CD14-positive monocyte (primary cell): ENCODE measurements at places on chromosomes 5 and 9. TPM values are rescaled to one million over a fixed set of nuclear protein-coding genes. Genes with fewer than 3 reads are reported as not detected.

DNA sequence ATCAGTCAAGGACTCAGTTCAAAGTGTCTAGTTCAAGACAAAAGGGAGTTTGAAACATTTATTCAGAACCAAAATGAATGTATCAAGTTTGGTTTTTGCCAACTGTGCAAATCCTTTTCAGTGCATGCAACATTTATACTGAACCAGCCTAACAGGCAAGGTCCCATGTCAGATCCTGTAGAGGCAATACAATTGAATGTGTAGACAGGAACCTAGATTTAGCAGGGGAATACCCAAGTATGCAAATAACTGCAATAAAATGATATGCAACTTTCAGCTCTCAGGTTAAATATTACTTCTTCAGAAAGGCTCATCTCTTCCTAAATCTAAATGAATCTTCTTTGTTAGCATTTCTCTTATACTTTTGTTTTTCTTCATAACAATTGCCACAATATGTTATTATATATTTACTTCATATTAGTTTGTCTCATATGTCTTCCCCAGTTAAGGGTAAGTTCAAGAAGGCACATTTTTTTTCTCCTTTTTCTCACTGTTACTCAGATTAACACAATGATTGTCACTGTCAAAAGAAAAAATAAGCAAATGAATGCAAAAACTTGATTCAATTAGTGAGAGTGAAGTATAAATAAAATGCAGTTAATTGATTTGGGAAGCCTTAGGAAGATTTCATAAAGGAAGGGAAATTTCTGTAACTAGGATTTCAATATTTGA lies 163.9 kb upstream of the RASA1 start:
- H3K27me3 ChIP-seq = no peaks in the 10 kb centered on the region
- H3K36me3 ChIP-seq = no peaks in the 10 kb centered on the region
- no peak overlapping the region for H3K4me3 ChIP-seq
- H3K27ac ChIP-seq = no peak overlapping the region

- no peaks in the 10 kb centered on the region for H3K27me3 ChIP-seq
- DNase-seq = no peak
- no peaks in the 10 kb centered on the region for H3K36me3 ChIP-seq
- H3K4me1 ChIP-seq = no peaks in the 10 kb centered on the region
- H3K4me3 ChIP-seq = no peak overlapping the region
- no peak overlapping the region for H3K27ac ChIP-seq
Measured at GRCh38 chr5:57754616-57755015, 272.0 kb upstream of the ACTBL2 start.

DNA sequence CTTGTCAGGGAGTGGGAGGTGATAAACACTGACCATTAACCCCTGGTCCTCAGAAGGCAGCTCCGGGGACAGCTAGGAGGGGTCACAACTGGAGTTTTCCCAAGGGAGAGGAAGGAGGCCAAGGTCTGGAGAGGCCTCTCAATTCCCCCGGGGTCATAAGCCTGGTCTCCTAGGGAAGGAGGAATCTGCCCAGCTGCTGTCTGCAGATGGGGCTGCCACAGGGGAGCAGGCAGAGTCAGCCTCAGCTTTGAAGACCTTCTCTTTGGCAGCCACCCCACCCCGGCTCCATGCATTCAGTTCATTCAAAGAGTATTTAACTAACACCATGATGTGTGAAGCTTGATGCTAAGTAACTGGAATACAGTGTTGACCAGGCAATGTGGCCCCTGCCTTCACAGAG lies 74.6 kb upstream of the HSPA9 start:
- H3K4me3 ChIP-seq = no peak overlapping the region
- no peak for DNase-seq
- no peaks in the 10 kb centered on the region for H3K4me1 ChIP-seq
- no peaks in the 10 kb centered on the region for H3K36me3 ChIP-seq

DNA sequence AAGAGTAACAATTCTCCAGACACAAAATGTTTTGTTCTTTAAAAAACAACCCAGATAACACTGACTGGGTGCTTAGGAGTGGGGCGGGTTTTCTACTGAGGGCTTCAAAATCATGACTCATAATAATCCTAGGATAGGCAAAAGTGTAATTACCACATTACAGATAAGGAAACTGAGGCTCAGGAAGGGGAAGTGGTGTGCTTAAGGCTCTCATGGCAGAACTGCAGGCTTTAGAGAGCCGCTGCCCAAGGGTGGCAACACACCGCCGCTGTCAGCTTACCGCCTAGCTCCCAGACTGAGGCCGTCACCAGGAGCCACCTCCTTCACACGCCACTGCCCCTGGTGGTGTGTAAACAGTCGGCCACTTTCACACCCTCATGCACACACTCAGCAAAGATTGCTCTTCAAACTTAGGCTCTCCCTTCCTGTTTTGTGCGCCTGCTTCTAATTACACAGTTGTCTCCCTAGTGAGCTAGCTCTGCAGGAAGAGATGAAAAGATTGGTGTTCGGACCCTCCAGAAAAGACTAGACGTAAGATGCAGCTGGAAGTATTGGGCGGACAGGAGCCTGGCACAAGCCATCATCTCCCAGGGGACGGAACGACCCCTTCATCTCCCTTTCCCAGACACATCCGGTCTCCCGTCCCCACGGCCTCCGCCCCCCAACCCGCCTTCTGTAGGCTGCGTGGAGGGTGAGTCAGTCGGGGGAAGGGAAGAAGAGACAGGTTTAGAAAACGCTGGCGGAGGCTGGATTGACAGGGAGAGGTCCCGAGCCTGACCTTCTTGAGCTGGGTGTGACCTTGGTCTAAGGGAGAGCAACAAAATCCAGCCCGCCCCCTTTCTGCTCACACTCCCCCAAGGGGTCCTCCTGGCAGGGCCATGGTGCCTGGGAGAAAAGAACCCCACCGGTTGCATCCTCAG lies 162.7 kb downstream of the SYK start:
- H3K4me3 ChIP-seq = no peak overlapping the region
- H3K4me1 ChIP-seq = no peaks in the 10 kb centered on the region
- no peak overlapping the region for H3K27ac ChIP-seq
- DNase-seq = peak; percentile 5
- no peaks in the 10 kb centered on the region for H3K27me3 ChIP-seq

GRCh38 chr5:81422671-81423070 lies 28.7 kb upstream of the ACOT12 start:
- no peak overlapping the region for H3K4me3 ChIP-seq
- no peak for DNase-seq
- H3K27me3 ChIP-seq = no peaks in the 10 kb centered on the region
- no peaks in the 10 kb centered on the region for H3K36me3 ChIP-seq
- no peak overlapping the region for H3K27ac ChIP-seq

- peaks cover 46% of the 10 kb centered on the region for H3K4me1 ChIP-seq
- H3K27ac ChIP-seq = peak overlapping the region; percentile 99
- H3K36me3 ChIP-seq = no peaks in the 10 kb centered on the region
- peak overlapping the region; percentile 96 for H3K4me3 ChIP-seq
- no peaks in the 10 kb centered on the region for H3K27me3 ChIP-seq
Measured at GRCh38 chr5:83077662-83078261, 415 bp downstream of the XRCC4 start.

GRCh38 chr9:95793924-95794828 lies 81.3 kb upstream of the ERCC6L2 start:
- peaks cover 9% of the 10 kb centered on the region for H3K27me3 ChIP-seq
- H3K4me1 ChIP-seq = no peaks in the 10 kb centered on the region
- H3K27ac ChIP-seq = no peak overlapping the region
- no peak for DNase-seq
- no peaks in the 10 kb centered on the region for H3K36me3 ChIP-seq

DNA sequence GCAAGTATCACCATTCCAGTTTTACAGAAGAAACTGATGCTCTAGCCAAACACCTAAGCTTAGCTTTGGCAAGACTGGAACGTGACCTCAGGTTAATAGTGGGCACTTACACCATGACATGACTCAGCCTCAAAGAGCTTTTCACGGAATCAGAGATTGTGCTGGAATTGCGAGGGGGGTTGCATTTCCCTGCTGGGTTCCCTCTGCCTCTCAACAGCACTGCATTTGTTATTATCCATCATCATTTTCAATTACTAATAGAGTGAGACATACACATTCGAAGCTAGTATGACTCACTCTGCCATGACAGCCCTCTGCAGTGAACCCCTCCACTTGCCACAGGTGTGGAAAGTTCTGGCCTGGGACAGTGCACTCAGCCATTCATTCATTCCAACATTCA lies 8.0 kb downstream of the SPOCK1 start:
- peaks cover 6% of the 10 kb centered on the region for H3K27me3 ChIP-seq
- H3K27ac ChIP-seq = no peak overlapping the region
- no peaks in the 10 kb centered on the region for H3K36me3 ChIP-seq
- no peaks in the 10 kb centered on the region for H3K4me1 ChIP-seq
- DNase-seq = no peak
- no peak overlapping the region for H3K4me3 ChIP-seq

DNA sequence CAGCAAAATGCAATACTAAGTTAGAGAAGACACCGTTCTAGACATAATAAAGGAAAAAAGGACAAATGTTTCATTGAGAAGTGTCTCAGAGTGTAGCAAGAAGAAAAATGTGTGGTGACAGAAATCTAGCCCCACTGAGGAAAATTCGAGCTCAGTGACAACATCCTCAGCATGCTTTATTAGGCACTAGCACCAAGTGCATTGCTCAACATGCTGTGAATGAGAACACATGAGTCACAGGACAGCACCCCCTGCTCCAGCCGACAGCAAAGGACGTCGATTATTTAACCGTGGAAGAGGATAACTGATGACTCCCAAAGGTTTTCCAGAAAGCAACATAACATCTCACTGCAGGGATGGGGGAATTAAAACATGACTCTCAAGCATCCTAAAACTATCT lies 182.7 kb downstream of the GNAQ start:
- H3K4me1 ChIP-seq = peaks cover 88% of the 10 kb centered on the region
- DNase-seq = peak; percentile 71
- H3K4me3 ChIP-seq = no peak overlapping the region
- H3K36me3 ChIP-seq = no peaks in the 10 kb centered on the region
- H3K27me3 ChIP-seq = no peaks in the 10 kb centered on the region
- H3K27ac ChIP-seq = no peak overlapping the region

- H3K36me3 ChIP-seq = no peaks in the 10 kb centered on the region
- no peak overlapping the region for H3K27ac ChIP-seq
- H3K4me3 ChIP-seq = no peak overlapping the region
- no peaks in the 10 kb centered on the region for H3K27me3 ChIP-seq
- DNase-seq = no peak
- H3K4me1 ChIP-seq = no peaks in the 10 kb centered on the region
Measured at GRCh38 chr5:15574128-15574527, 74.1 kb downstream of the FBXL7 start.

- no peak for DNase-seq
- H3K4me1 ChIP-seq = no peaks in the 10 kb centered on the region
- no peaks in the 10 kb centered on the region for H3K36me3 ChIP-seq
Measured at GRCh38 chr5:72184408-72184807, 77.1 kb downstream of the MAP1B start.

GRCh38 chr9:120532475-120532874 lies 47.5 kb downstream of the CDK5RAP2 start:
- H3K36me3 ChIP-seq = peaks cover 97% of the 10 kb centered on the region
- H3K4me3 ChIP-seq = no peak overlapping the region
- no peaks in the 10 kb centered on the region for H3K4me1 ChIP-seq

DNA sequence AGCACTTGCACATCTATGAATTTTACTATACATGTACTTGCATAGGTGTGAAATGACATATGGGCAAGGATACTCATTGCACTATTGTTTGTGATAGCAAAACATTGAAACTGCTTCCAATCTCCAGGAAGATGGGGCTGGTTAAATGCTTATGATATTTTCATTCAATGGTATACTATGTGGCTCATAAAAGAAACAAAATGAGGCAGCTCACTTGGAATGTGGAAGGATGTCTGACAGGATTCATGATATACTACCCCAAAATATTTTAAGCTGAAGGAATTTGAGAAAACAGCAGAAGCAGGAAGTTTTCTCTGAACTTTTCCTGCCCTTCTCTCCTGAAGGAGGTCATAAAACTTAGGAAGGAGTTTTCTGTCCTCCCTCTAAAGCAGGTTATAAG lies 99.6 kb upstream of the CAST start:
- no peak overlapping the region for H3K4me3 ChIP-seq
- no peak overlapping the region for H3K27ac ChIP-seq
- H3K27me3 ChIP-seq = peaks cover 4% of the 10 kb centered on the region
- no peak for DNase-seq

DNA sequence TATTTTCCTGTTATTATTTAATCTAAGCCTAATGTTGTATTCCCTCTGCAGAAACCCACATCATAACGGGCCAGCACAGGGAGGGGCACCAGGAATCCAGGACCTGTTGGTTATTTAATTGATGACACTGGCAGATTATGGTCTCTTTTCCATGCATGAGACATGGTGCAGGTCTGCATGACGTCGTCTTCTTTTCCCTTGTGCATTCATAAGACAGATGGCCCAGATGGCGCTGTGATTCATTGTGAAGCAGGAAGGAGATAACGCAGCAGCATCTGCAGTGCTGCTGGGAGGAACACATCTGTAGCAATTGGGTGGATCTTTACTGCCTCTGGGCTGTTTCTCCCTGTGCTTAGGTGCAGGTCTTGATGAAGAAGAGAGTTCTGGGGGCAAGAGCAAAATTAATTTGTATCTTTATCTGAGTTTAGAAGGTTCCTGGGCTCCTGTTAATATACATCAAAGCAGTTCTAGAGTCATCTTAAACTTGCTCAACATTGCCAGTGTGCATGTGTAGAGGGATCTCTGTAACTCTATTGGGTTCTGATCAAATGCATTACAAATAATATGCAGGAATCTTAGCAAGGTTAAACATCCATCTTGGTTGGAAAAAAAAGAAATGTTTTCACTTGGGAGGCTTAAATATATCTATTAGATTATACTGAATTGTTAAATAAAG lies 176.1 kb downstream of the PCSK1 start:
- no peak for DNase-seq
- no peaks in the 10 kb centered on the region for H3K27me3 ChIP-seq
- H3K4me3 ChIP-seq = no peak overlapping the region
- H3K27ac ChIP-seq = no peak overlapping the region
- no peaks in the 10 kb centered on the region for H3K36me3 ChIP-seq
- peaks cover 19% of the 10 kb centered on the region for H3K4me1 ChIP-seq

DNA sequence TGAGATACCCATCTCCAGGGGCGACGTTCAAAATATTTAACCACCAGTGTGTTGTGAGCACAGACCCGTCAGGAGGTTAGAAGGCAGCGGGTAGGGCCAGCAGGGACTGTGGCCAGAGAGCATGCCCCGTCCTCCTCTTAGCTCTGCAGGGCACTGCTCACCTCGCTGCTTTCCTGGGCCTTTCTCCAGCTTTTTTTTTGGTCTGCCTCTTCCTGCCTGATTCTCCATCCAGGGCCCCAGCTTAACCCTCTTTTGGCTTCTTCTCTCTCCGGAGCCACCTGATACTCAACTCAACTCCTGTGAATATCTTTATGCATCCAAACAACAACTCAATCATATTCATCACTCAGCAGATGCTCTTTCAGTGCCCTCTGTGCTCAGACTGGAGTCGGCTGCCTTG lies 44.0 kb downstream of the TMOD1 start:
- H3K27me3 ChIP-seq = no peaks in the 10 kb centered on the region
- no peaks in the 10 kb centered on the region for H3K4me1 ChIP-seq
- H3K27ac ChIP-seq = no peak overlapping the region
- no peak overlapping the region for H3K4me3 ChIP-seq

- no peak overlapping the region for H3K4me3 ChIP-seq
- no peaks in the 10 kb centered on the region for H3K36me3 ChIP-seq
- H3K4me1 ChIP-seq = no peaks in the 10 kb centered on the region
- no peak overlapping the region for H3K27ac ChIP-seq
- H3K27me3 ChIP-seq = no peaks in the 10 kb centered on the region
- DNase-seq = no peak
Measured at GRCh38 chr9:126292736-126293521, 33.7 kb upstream of the MVB12B start.

- peaks cover 28% of the 10 kb centered on the region for H3K4me1 ChIP-seq
- H3K27me3 ChIP-seq = no peaks in the 10 kb centered on the region
- no peak for DNase-seq
- no peak overlapping the region for H3K27ac ChIP-seq
- no peak overlapping the region for H3K4me3 ChIP-seq
- H3K36me3 ChIP-seq = no peaks in the 10 kb centered on the region
Measured at GRCh38 chr5:170482511-170482910, 21.3 kb upstream of the KCNIP1 start.

PCDHGA3 gene
- polyA plus RNA-seq = not detected in 2 replicates

F2RL1 gene
- 11.4 TPM for polyA plus RNA-seq

PCDHA9 gene
- not detected in 2 replicates for polyA plus RNA-seq

PTGES gene
- polyA plus RNA-seq = 0.89 and 1.8 TPM in 2 replicates

PPP2R2B gene
- not detected in 2 replicates for polyA plus RNA-seq
